ENCODE measurements at places on chromosomes 1 and 21.
A peak's percentile ranks its signal among the peaks of the same experiment; 100 is the strongest.

GRCh38 chr1:221217029-221217428 is 337.8 kb downstream of the HLX start:
- no peak for DNase-seq

- no peak for DNase-seq
These were observed 45.4 kb upstream of the PCBP3 start for GRCh38 chr21:45598109-45598508.

- DNase-seq, result no peak
These were observed 941 bp upstream of the ROR1 start for GRCh38 chr1:63772876-63773275.

- no peak for DNase-seq
These were observed 14.9 kb upstream of the HJV start for GRCh38 chr1:146036241-146036964.

GRCh38 chr1:160005070-160005469 is 26.7 kb downstream of the PIGM start:
- no peak for DNase-seq

DNA sequence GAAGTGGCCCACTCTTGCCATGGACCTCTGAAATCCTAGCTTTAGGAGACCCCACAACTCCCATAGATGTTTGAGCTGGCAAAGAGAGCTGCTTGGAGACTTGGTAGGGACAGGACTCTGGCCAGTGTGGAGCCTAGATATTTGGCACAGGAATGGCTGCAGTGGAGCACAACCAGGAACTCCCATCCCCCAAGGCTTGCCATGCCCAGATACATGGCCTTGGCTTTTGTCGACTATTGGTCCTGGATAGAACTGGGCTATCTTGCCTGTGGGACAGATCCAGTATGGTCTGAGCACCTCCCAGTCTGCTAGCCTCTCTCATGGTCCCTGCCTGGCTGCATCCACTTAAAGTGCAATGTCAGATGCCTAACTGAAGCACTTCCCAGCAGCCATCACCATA is 7.8 kb upstream of the GBP2 start:
- no peak for DNase-seq

DNA sequence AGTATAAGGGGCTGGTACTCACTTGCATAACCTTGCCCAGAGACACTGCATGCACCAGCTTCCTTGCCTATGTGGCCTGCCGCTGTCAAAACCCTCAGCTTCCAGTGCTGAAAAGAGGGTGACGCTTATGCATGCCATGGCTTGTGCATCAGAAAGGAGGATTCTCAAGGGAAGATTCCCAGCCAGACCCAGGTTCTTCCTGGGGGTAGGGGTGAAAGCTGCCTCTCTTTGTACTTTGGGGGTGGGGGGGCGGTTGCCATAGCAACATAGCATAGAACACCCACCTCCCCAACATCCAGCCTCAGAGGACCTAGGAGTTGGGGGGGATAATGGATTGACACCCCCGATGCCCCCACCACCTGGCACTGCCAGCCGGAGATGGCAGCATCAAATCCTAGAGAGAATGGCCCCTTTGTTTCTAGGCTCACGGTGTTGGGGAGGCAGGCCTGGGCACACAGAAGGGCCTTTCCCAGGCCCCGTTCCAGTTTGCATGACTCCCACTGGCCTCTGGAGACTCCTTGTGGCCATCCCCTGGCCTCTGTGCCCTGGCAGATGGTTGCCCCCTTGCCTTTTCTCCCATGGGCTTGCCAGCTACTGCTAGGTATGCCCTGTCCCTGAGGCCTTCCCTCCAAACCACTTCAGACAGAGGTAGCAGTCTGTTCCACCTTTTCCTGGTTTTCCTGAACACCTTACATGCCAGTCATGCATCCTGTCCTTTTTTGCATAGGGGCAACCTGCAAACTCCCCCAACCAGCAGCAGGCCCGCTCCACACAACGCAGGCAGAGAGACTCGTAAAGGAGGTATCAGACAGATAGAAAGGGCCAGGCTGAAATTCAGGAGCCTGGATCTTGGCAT is 44.6 kb downstream of the RHBG start:
- DNase-seq, result no peak

DNA sequence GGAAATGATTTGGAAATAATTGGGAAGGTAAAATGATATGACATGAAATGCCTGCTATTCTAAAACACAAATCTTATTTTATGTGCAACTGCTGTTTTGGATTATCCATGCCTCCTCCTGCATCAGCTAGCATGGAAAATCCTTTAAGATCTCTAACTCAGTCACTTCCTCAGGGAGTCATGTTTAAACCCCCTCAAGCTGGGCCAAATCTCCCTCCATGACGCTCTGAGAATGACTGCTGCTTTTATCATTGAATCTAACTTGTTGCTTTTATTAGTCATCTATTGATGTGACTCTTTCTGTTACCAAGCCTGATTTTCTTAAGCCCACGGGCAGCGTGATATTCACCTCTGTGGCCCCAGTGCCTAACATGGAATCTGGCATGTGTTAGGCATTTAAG is 324.8 kb downstream of the DISC1 start:
- no peak for DNase-seq

GRCh38 chr1:20278692-20279130 is 12.0 kb upstream of the VWA5B1 start:
- no peak for DNase-seq

- no peak for DNase-seq
These were observed 1503.0 kb downstream of the KCNT2 start for GRCh38 chr1:195105281-195105680.

DNA sequence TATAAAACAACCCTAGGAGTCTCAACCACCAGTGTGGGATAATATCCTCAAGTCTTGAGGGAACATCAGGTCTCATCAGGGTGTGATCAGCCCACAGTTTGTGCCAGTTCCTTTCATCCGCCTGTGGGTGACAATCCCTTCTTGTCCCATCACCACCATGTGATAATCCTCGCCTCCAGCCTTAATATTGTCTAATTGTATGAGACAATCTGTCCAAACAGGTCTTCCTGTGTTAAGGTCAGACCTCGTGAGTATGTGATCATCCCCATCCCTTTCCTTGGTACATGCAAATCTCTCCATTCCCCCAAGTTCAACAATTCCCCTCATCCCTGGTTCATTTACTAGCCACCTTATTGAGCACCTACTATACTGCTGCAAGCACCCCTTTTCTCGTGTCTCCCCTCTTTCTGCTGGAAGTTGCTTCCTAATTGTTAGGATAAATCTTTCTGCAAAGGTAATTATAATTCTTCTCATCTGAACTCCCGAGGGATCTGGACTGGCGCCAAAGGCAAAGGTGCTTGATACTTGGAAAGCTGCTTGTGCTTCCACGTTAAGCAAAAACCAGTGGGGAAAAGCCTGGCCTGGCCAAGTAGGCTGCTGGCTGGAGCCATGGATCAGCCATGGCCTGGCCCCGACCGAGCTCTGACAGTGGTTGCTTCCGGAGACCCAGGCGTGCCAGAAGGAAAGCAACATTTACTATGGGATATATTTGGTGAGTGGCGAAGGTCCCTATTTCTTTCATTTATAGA is 92.5 kb downstream of the RNF220 start:
- DNase-seq, result no peak

DNA sequence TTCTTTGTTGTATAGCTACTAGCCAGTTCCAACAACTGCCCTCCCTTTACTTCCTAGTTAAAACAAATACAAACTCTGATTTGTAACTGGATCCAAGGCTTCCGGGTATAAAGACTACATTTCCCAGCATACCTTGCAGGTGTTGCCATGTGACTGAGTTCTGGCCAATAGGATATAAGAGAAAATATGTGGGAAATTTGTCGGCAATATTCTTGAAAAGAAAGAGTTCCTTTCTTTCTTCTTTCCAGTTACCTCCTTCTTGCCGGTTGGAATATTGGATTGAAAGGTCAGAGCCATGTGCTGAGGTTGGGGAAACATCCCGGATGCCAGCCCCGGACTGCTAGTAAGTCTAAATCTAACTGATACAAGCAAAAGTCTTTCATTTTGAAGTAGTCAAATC is 23.0 kb upstream of the ZBTB40 start:
- DNase-seq, result peak; percentile 60

- DNase-seq, result peak; percentile 76
These were observed 154.2 kb downstream of the ZP4 start for GRCh38 chr1:237736372-237737029.

DNA sequence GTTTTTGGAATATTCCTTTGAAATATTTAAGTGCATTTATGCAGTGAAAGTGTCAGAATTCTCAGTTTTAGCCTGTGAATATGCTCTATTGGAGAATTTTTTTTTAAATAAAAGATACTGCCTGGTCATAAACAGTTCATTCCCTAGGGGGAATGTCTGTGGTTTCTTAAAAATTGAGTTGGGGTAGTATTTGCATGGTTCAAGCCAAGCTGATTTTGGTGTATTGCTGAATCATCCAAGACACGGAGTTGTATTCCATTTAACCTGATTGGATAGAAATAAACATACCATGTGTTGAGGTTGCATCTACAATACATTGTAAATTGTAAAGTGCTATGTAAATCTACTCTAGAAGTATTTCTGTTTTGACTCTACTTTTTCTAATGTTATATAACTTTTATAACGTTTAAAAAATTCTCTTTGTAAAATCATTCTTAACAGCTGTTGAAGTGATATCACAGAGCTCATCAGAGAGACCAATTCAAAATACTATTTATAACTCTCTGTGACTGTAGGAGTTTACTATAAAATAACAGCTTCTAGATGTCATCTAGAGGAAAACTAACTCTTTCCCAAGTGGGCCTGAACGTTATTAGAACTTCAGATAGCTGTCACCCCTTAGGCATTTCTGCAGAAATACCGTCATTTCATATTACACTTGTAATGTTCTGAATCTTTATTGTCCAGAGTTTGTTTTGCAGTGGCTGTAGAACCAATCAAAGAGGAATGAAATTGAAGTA is 199.1 kb downstream of the USP25 start:
- no peak for DNase-seq

- no peak for DNase-seq
These were observed 61.0 kb upstream of the C8B start for GRCh38 chr1:57026624-57027354.

DNA sequence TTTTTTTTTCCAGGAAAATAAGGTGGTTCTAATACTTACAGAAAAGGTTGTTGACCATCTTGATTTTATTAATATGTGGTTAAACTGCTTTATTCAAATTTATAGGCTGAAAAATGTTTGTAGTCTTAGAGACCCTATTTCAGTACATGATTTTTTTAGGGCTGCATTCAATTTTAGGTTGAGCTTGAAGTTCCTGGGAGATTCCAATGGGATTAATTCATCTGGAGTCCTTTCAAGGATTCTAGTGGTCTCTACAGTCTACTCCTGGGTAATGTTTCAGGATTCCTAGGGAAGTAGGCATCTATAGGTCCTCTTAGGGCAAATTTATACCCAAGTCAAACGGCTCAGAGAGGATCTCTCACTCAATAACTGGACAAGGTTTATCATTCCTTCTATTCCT is 126.7 kb downstream of the HMCN1 start:
- no peak for DNase-seq

DNA sequence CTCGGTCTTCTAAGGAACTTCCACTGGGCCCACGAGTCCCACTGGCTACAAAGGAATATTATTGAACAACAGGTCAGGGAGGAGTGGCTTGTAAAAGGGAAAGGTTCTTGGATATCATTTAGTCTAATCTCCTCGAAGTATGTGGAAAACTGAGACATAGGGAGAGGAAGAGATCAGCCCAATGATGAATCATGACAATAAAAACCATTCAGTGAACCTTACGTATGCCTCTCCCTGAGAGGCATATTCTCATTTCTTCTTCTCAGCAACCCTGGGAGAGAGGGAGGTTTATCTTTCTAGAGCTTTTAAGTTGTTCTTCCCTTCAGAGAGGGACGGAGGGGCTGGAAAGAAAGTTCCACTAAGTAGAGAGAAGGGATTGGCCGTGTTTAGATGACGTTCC is 5.3 kb upstream of the MOB3C start:
- no peak for DNase-seq

GRCh38 chr1:50358962-50359361 is 64.3 kb downstream of the DMRTA2 start:
- no peak for DNase-seq

GRCh38 chr1:153536671-153537375 is 1.0 kb upstream of the S100A6 start:
- DNase-seq, result no peak

DNA sequence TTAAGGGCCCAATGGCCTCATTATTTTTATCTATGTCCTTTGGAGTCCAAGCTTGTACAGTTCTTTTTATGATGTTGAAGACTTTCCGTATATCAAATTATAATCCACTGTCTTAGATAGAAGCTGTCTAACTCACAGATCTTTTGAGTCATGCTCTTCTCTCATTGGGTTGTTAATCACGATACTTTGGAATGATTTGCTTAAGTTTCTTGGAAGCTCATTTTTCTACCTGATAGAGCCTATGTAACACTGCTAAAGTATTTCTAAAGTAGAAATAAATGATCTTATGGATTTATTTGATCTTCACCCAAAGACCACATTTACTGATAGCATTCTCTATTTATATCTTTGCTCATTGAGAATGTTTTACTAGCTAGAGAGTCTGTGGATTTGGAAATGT is 1554.1 kb downstream of the PLA2G4A start:
- no peak for DNase-seq

DNA sequence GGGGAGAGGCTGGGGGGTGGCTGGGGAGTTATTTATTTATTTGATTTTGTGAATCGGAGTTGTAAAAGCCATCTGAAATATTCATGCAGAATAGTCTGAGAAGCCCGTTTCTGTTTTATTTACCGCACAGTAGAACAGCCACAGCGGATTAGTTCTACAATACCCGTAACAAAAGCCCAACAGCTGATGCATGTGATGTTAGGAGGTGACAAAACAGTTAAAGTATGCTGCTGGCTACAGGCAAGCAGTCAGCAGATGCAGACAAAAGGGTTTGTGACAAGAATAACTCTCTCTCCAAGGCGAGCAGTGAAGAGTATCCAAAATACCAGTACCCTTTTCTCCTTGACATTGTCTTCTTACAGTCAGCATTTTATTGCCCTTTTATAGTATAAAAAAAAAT is 42.0 kb downstream of the PROX1 start:
- DNase-seq, result no peak

GRCh38 chr1:198258491-198258890 is 101.7 kb downstream of the NEK7 start:
- no peak for DNase-seq

DNA sequence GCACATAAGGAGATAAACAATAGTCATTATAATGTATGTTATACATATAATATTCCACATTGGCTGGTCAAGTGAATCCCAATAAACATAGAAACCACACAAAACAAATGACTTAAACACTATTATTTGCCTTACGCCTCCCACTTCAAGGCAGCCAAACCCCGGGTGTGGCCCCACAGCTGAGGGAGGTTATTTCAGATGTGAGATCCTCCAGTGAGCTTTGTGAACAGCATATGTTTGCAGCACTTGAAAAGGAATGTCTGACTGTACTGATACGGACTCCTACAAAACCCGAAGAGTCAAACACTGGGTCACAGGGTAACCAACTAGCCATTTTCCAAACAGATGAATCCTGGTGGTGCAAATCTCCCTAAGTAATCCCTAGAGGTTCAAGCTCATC is 27.1 kb upstream of the DISP1 start:
- DNase-seq, result no peak

GRCh38 chr1:61254634-61255357 is 172.4 kb downstream of the NFIA start:
- DNase-seq, result no peak

GRCh38 chr21:41295721-41296254 is 20.8 kb upstream of the FAM3B start:
- DNase-seq, result no peak

- peak; percentile 26 for DNase-seq
These were observed 21.8 kb upstream of the PDC start for GRCh38 chr1:186482661-186483255.

All from CD4-positive, alpha-beta T cell treated with Interleukin-21 for 1 hour (primary cell).